ENCODE measurements at places on chromosomes 5 and 9. TPM values are rescaled to one million over a fixed set of nuclear protein-coding genes. Genes with fewer than 3 reads are reported as not detected.

The ZFP62 gene
- total RNA-seq: 62.0 TPM

The CNTFR gene
- total RNA-seq: 2.3 TPM

- no peak for DNase-seq
Observed at GRCh38 chr5:145223582-145223981, 611.6 kb downstream of the PRELID2 start.

GRCh38 chr9:104240890-104241289 is 146.8 kb downstream of the SMC2 start:
- DNase-seq: no peak

GRCh38 chr5:95824747-95825146 is 2.2 kb upstream of the GLRX start:
- no peak for DNase-seq

GRCh38 chr5:72042097-72042496 is 65.2 kb upstream of the MAP1B start:
- no peak for DNase-seq

- DNase-seq: no peak
Observed at GRCh38 chr9:134371731-134372130, 45.5 kb downstream of the RXRA start.

The TSSK1B gene
- 0.29 TPM for total RNA-seq

All from progenitor cell of endocrine pancreas (in vitro differentiated cells).